ENCODE measurements at places on chromosomes 11 and 22. TPM values are rescaled to one million over a fixed set of nuclear protein-coding genes. Genes with fewer than 3 reads are reported as not detected.

The OSM gene
- polyA plus RNA-seq, result not detected

The YAP1 gene
- polyA plus RNA-seq, result 199 TPM

The SCGB1D2 gene
- 2.0 TPM for polyA plus RNA-seq

The RFPL2 gene
- polyA plus RNA-seq, result 0.60 TPM

The PIH1D2 gene
- polyA plus RNA-seq, result 9.5 TPM

The CDC42BPG gene
- 5.3 TPM for polyA plus RNA-seq

The ARHGAP20 gene
- 4.7 TPM for polyA plus RNA-seq

The GGTLC2 gene
- not detected for polyA plus RNA-seq

The SLC37A2 gene
- polyA plus RNA-seq, result 1.7 TPM

The HTR3B gene
- not detected for polyA plus RNA-seq

The CCDC73 gene
- 0.36 TPM for polyA plus RNA-seq

The PRR33 gene
- polyA plus RNA-seq, result 0.07 TPM

The KLHDC7B gene
- polyA plus RNA-seq, result 0.11 TPM

The RPUSD4 gene
- 29.8 TPM for polyA plus RNA-seq

The CCDC15 gene
- polyA plus RNA-seq, result 3.5 TPM

- no peak for DNase-seq
Measured at GRCh38 chr11:93840981-93841380, 9.4 kb downstream of the VSTM5 start.

DNA sequence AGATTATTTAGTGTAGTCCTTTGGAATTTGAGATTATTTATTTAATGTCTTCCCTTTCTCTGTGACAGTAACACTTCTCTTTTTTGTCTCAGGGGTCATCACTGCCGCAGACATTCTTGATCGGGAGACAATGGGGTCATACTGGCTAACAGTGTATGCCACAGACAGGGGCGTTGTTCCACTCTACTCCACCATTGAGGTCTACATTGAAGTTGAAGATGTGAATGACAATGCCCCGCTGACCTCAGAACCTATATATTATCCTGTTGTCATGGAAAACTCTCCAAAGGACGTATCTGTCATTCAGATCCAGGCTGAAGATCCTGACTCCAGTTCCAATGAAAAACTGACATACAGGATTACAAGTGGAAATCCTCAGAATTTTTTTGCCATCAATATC is 299.9 kb downstream of the FAT3 start:
- DNase-seq, result no peak

GRCh38 chr22:43817402-43817801 is 5.3 kb upstream of the EFCAB6 start:
- DNase-seq, result no peak

GRCh38 chr11:3203221-3204043 is 15.2 kb downstream of the MRGPRG start:
- DNase-seq, result no peak

GRCh38 chr11:101987370-101987769 is 59.9 kb upstream of the CFAP300 start:
- no peak for DNase-seq

DNA sequence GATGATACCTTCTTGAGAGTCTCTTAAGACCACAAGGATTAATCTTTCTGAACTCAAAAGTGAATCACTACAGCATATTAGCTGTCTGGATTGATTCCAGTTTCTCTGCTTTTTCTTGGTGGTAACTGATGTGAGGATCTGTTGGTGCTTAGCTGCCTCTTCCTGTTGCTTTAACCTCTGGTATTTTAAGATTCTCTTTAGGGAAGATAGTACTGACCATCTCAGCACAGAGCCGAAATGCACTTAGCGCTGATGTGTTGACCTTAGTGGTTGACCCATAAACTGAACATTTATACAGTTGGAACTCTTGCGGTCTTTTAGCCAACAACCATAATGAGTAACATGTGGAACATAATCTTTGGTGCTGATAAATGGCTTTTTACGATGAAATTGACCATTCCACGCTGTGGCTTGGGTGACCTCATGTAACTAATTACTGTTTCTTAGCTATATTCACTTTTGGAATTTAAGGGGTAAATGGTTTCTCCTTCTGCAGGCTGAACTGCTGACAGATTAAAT is 33.7 kb downstream of the APLP2 start:
- DNase-seq, result no peak

DNA sequence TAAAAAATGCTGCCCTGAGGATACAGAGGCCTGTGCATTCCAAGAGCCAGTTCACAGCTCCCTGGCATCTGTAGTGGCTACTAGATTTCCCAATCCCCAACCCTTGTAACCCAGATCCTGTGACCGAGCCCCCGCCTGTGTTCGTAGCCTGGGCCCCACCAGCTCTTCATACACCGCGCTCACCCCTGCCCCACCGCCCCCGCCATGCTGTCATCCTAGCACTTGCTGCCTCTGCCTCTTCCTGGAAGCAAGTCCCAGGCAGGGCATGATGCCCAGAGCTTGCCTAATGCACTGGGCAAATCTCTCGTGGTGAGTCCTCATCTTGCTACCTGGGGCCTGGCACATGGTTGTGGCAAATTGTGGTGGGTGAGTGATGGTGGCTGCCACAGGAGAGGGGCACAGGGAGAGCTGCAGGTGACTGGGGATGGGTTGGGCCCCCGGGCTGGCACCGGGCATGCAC is 7.1 kb downstream of the MGAT3 start:
- no peak for DNase-seq

DNA sequence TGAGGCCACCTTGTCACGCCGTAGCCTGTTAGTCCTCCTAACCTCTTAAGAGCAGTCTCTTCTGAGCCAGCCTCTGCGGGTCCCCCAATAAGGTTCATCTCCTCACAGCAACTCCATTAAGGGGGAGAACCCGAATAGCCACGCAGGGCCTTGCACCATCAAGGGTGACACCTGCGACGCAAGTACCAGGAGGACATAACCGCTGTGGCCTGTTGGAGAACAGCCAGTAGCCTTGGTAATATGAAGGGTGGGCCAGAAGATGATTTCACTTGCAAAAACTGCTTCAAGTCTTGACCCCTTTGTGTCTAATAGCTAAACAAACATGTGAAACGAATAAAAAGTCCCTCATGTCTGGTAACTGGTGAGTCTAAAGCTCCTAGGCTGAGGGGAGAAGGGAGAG is 14.8 kb downstream of the ARFGAP2 start:
- DNase-seq, result no peak

GRCh38 chr22:29458551-29458950 is 20.2 kb downstream of the RFPL1 start:
- DNase-seq, result no peak

GRCh38 chr22:44281768-44282637 is 30.7 kb downstream of the SHISAL1 start:
- no peak for DNase-seq

- no peak for DNase-seq
Measured at GRCh38 chr11:8503910-8504364, 90.1 kb downstream of the STK33 start.

- DNase-seq, result no peak
Measured at GRCh38 chr22:45538281-45538680, 35.6 kb downstream of the FBLN1 start.

DNA sequence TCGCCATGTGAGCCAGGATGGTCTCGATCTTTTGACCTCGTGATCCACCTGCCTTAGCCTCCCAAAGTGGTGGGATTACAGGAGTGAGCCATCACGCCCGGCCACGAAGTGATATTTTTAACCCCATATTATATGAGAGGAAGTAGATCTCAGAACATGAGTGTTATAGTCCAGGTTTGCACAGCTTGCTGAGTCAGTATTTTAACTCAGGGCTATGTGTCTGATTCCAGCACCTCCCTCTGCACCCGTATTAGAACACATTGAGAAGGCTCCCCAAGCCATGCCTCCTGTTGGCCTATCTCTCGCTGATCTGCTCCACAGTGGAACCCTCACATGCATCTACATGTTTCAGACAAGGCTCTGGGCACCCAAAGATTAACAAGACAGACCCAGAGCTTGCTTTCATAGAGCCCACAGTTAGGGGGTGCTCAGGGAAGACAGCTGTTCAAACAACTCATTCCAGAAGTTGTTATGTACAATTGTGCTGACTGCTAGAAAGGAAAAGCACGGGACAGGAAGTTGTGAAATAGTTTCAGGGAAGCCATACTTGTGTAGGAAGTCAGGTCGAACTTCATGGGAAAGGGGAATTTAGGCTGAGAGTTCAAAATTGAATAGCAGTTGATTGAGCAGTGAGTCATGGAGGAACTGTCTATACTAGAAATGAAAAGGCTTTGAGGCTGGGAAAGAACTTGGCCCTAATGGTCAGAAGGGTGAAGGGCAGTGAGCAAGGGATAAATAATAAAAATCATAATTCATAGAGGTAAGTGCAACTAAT is 49.3 kb upstream of the CLPB start:
- no peak for DNase-seq

DNA sequence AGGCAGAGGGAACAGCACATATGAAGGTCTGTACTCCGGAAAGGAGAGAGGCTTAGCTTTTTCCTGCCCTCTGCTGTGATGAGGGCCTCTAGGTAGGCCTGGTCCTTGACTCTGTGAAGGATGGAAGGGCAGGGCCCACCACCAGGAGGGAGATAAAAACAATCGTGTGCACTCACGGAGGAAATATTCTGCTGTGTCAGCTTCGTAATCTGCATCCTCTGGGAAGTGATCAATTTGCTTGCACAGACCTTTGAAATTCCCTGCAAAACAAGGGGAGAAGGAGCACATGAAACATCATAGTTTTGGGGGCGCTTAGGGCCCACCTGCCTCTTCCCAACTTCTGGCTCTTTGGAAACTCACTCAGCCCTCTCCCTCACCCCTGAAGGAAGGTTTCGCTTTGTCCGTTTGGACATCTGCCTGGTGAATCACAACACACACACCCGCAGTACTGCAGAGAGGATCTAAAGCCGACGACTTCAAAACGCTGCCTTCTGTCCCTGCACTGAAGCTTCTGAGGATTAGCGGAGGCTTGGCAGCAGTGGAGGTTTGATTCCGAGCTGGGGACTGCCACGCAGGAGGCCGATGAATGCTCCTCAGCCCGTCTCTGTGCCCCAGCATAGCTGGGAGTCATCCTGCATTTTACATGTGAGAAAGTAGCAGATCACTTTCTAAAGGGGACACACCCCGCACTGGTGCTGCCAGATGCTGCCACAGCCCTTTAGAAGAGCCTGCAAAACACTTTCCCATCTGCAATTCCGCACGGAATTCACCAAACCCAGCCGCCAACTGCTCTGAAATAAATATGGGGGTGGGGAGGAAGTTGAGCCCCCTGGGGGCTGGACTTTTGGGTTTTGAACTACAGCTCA is 58.6 kb upstream of the EIF3D start:
- DNase-seq, result no peak

DNA sequence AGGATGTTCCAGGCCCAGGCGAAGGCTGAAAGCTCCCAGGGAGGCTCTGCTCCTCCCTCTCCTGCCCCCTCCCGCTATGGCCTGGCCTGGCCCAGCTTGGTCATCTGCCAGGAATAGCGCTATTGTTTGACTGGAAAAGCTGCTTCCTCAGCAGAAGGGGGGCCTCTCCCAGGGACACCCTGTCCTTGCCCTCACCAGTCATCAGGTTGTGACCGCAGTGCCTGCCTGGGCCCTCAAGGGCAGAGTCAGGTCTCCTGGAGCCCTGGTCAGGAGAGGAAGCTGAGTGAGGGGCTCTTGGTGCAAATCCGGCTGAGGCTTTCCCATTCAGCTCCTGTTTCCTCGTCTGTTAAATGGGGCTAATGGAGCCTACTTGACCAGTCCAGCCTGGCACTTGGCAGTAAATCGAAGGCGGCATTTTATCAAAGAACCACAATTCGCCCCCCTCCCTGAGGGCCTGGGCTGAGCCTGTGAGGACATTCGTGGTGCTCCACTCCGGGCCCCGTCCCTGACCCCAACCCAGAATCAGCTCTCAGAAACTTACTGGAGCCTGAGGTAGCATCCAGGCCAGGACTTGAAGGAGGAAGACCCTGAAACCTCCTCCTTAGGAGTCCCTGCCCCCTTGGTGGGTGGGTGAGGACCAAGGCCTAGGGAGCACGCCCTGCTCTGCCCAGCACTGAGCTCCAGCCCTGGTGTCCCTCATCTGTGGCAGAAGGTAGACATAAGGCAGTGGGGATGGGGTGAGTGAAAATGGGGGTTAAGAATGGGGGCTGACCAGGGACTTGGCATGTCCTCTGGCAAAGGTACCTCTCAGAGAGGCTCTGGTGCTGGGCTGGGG is 2.0 kb upstream of the CASTOR1 start:
- no peak for DNase-seq

GRCh38 chr11:5366856-5367255 is 15.5 kb downstream of the OR51B6 start:
- DNase-seq, result no peak

GRCh38 chr11:113715882-113716625 is 9.9 kb upstream of the TMPRSS5 start:
- DNase-seq, result no peak

GRCh38 chr11:2781408-2782274 is 81.8 kb upstream of the KCNQ1OT1 start:
- no peak for DNase-seq

- no peak for DNase-seq
Measured at GRCh38 chr22:37054600-37055365, 3.2 kb downstream of the KCTD17 start.

- DNase-seq, result no peak
Measured at GRCh38 chr11:93116641-93117441, 81.0 kb downstream of the SLC36A4 start.

GRCh38 chr11:27312110-27312509 is 50.9 kb downstream of the CCDC34 start:
- no peak for DNase-seq

DNA sequence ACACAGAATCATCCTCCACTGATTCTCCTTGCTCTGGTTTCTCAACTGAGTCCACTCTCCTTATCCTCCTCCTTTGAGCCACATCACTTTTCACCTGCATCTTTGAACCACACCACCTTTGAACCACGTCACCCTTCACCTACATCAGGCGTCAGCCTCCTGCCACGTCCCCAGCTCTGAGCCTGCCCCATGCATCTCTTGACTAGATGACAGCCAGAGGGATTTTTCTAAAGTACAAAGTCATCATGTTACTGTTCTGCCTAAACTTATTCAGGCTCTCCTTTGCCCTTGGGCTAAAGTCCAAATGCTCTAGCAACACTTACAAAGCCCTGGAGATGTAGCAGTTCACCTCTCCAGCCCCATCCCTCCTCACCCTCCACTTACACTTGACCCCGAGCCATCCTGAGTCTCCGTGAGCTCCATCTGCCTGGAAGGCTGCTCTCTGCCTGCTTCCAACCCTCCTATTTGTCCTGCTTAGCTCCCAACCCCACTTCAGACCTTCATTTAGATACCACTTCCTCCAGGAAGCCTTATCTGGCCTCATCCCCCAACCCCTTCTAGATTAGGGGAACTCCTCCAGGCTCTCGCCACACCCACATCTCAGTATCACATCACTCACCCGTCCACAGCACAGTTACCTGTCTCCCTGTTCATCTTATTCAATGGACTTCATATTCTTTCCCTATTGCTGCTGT is 3.7 kb upstream of the MS4A10 start:
- no peak for DNase-seq

GRCh38 chr22:50118129-50118528 is 28.3 kb downstream of the MOV10L1 start:
- DNase-seq, result no peak

GRCh38 chr22:49959782-49960158 is 802 bp upstream of the PIM3 start:
- no peak for DNase-seq

Measured in right renal pelvis (tissue), 4 donors.